GM10248 (cell line): ENCODE measurements at places on chromosomes 1 and 21.

- no peak for DNase-seq
Observed at GRCh38 chr1:90220941-90221693, 226.2 kb downstream of the ZNF326 start.

- no peak for DNase-seq
Observed at GRCh38 chr1:113137563-113137962, 64.6 kb downstream of the LRIG2 start.

DNA sequence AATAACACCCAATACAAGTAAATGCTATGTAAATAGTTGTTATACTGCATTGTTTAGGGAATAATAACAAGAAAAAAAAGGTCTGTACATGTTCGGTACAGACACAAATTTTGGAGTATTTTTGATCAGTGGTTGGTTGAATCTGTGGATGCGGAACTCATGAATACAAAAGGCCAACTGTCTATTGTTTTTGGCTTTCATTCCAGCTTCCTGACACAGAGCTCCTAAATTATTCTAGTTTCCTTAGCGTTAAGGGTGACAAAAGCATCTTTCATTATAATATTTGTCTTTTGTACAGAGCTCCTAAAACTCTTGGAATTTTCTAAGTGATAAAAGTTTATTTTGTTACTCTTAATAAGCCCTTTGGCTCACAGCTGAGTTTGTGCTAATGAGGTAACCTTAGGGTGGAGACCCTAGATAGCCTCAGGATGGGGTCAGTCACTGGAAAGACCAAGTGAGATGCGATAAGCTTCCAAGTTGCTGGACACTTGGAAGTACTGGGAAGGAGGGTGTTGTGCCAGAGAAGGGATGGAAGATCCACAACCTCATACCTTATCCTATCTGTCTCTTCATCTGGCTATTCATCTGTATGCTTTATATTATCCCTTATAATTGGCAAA, 57.4 kb upstream of the PRRC2C start:
- DNase-seq = no peak

DNA sequence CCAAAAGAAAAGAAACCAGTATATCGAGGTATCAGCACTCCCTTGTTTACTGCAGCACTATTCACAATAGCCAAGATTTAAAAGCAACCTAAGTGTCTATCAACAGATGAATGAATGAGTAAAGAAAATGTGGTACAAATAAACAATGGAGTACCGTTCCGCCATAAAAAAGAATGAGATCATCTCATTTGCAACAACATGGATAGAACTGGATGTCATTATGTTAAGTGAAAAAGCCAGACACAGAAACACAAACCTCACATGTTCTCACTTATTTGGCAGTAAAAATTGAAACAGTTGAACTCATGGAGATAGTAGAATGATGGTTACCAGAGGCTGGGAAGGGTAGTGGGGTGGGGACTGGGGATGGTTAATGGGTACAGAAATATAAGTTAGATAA, 4.3 kb upstream of the GNG5 start:
- DNase-seq = no peak

DNA sequence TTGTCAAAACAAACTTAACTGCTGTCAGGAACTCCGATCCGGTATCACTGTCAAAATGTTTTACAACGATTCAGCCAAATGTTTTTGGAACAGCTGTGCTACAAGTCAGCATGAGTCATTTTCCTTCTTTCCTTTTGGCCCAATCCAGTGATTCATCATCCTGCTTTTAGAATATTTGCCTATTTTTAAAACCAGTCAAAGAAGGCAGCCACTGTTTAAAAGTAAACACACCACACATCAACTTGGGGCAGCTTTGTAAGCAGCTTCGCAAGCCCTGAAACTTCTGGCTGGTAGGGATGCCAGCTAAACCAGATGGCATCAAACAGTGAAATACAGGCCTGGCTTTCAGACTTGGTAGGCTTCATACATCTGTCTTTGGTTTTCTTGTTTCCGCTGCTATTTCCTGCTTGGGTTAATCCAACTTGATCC, 14.9 kb downstream of the MAP3K7CL start:
- no peak for DNase-seq

DNA sequence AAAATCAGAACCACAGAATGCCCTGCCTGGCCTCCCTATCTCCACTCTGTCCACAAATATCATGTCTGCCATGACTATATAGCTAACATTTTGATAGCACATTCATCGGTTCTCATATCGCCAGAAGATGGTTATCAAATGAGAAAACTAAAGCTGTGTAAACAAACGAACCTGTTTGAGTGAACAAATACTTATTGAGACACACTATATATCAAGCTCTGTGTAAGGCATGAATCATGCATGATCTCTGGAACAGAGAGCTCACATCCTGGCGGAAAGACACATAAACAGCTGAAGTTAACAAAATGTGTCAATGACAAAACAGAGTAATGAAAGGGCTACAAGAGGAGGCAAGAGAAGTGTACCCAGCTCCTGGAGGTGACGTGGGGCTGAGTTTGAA, 13.1 kb downstream of the KCND3 start:
- no peak for DNase-seq
